ENCODE measurements at places on chromosomes 3 and 15. TPM values are rescaled to one million over a fixed set of nuclear protein-coding genes. Genes with fewer than 3 reads are reported as not detected.

Gene ANKRD63
- not detected for total RNA-seq

- no peak for DNase-seq
- no peaks in the 10 kb centered on the region for H3K4me1 ChIP-seq
- no peak overlapping the region for H3K27ac ChIP-seq
- H3K36me3 ChIP-seq: no peaks in the 10 kb centered on the region
These were observed 295.7 kb upstream of the TMCO5A start for GRCh38 chr15:37638691-37639090.

Gene ISG20
- 15.9 TPM for total RNA-seq

DNA sequence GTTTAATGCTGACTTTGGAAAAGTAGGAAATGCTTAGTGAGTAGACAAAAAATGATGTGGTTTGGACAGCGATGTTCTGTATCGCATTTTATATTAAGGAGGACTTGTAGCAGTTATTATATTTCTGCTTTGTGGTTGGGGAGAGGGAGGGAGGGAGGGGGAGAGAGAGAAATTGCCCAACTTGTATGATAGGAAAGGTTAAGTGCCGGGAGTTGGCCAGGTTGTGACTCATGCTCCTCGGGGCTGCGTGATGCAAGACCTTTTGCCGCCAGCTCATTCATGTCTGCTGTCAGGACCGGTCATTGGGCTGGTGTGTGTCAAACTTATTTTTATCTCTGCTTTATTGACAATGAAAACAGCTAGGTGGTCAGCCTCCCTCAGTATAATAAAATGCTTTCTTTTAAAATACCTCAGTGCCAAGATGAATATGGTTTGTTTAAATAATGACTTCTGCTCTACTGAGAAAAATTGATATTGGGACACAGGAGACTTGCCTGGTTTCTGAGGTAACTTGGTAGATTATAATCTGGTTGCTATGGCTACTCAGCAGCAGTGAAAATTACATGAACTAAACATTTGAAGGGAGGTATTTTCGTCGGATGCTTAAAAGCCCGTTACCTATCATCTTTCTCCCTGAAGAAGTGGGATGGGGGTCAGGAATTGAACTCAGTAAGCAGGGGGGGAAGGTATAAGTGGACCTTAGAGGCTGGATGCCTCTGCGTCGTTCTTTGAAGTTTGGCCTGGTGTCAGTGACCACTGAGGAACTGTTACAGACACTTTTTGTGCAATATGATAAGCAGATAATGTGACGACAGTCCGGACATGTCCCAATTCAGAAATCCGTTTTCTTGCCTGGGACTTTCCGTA is 90.7 kb downstream of the FNDC3B start:
- DNase-seq: peak; percentile 99
- H3K27me3 ChIP-seq: no peaks in the 10 kb centered on the region
- no peak overlapping the region for H3K4me3 ChIP-seq

Gene ARNT2
- total RNA-seq: 3.5 TPM

All from astrocyte (in vitro differentiated cells and primary cell).